Activated T-helper 1 cell treated with anti-CD3 and anti-CD28 coated beads, Interleukin-2, amount 50 U/mL, for 16 hours (primary cell): ENCODE measurements at places on chromosomes 16 and 17.

DNA sequence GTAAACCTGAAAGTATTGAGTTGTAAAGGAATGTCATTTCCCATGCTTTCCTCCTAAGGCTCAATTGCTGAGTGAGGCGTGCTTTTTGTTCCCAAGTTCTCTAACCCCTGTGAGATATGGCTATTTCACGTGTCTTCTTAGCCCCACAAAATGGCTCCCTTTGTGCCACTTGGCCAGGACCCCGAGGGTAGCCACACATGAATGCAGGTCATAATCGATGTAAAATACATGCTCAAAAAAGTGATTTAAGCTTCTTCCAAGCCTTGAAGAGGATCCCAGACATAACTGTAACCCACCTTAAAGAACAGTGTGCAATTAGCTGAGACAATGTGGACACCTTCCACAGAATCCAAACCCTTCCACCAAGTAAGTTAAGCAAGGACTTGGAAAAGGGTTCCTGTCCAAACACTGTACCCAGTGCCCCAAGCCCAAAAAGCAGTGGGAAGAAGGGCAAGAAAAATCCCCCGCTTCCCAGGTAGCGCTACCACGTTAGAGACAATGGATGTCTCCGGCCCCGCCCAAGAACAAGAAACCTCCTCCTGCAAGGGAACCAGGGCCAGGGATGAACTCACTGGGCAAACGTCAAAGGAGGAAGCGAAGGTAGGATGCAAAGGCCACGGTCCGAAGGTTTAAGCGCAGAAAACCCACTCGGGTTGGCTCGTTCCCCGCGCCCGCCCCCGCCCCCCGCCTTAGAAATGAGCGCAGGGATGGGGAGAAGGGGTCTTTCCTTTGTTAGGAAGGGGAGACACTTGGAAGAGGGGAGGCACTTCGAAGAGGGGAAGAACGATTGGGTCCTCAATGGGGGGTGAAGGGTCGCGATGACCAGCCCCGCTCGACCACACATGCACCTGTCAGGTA lies 1.2 kb downstream of the JPT1 start:
- no peak for DNase-seq

- no peak for DNase-seq
Measured at GRCh38 chr17:17108451-17109049, 66.3 kb downstream of the MPRIP start.

DNA sequence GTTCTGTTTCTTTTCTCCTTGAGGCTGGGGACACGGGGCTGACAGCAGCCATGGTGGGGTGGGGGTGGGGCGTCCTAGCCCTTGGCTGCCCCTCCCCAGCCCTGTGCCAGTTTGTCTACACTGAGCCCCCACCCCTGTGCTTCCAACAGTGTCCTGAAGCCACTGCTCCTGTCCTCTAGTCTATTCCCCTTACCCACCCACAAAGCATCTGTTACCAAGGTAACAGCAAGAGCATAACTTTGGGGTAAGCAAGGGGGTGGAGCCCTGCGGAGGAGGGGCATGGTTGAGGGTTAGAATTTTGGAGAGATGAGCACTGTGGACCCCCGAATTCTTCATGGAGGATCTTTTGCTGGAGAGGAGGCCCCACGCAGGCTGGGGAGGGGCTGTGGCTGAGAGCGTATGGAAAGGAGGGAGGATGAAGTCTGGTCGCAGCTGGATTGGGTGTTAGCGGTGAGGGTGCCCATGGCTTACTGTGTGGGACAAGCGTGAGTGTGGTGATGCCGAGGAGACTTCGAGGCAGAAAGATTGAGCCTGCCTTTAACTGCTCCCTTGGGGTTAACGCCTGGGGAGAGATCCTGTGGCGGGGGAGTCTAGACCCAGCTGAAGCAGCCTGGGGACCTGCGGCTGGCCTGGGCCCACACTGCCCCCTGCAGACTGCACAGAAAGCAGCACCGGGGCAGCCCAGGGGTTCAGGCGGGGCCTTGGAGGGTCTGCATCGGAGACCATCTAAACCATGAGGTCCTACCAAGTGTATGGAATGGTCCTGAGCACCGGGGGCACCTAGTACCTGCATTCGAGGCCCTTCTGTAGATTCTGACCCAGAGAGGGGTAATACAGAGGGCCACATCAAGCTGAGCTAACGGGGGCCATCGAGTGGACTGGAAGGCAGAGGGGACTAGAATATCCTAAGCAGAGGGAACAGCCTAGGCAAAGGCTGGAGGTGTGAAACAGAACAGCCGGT lies 6.1 kb upstream of the STAC2 start:
- DNase-seq = peak; percentile 27

GRCh38 chr16:3725276-3725675 lies 8.0 kb upstream of the TRAP1 start:
- DNase-seq = no peak

GRCh38 chr16:35748621-35749252 lies 2289.3 kb downstream of the TP53TG3F start:
- DNase-seq = no peak

DNA sequence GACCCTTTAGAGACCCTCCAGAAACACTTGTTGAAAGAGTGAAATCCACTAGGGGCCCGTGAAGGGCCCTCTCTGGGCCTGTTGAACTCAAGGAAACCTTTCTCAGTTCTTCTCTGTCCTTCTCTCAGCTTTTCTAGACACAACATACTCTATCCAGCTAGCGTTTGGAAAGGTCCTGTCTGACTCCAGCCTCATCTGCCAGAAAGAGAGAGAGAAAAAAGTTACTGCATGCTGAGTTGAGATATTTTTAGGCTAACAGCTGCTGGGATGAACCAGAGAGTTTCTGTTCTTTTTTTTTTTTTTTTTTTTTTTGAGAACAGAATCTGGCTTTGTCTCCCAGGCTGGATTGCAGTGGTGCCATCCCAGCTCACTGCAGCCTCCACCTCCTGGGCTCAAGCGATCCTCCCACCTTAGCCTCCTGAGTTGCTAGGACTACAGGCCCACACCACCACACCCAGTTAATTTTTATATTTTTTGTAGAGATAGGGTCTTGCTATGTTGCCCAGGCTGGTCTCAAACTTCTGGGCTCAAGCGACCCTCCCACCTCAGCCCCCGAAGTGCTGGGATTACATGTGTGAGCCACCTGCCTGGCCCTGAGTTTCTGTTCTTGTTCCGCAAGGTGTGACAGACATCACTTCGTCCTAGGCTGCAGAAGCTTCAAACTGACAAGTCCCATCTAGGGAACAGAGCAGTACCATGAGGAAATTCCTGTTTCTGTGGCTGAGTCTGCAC lies 14.9 kb upstream of the TEX2 start:
- DNase-seq = no peak

GRCh38 chr17:35239823-35240222 lies 3.0 kb upstream of the SLFN5 start:
- no peak for DNase-seq

- no peak for DNase-seq
Measured at GRCh38 chr16:61042737-61043136, 993.5 kb downstream of the CDH8 start.

DNA sequence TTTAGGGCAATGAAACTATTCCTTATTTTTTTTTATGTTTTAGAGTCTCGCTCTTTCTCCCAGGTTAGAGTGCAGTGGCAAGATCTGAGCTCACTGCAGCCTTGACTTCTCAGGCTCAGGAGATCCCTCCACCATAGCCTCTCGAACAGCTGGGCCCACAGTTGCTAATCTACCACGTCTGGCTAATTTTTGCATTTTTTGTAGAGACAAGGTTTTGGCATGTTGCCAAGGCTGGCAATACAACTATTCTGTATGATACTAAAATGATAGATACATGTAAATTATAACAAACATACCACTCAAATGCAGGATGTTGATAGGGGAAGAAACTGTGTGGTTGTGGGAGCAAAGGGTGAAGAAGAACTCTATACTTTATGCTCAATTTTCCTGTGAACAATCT lies 401.3 kb downstream of the ZFHX3 start:
- no peak for DNase-seq

DNA sequence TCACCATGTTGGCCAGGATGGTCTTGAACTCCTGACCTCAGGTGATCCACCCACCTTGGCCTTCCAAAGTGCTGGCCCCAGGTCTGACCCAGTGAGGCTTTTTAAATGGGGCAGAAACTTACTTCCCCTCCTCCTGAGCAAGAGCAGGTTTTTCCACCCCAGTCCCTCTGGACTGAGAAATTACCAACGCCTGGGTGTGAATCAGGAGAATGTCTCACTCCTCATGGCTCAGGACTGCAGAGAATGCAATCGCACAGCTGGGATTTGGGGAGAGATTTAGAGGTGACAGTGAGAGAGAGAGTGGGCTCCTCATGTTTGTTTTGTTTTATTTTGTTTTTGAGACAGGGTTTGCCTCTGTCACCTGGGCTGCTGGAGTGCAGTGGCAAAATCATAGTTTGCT lies 203.6 kb downstream of the RAB11FIP4 start:
- DNase-seq = no peak

DNA sequence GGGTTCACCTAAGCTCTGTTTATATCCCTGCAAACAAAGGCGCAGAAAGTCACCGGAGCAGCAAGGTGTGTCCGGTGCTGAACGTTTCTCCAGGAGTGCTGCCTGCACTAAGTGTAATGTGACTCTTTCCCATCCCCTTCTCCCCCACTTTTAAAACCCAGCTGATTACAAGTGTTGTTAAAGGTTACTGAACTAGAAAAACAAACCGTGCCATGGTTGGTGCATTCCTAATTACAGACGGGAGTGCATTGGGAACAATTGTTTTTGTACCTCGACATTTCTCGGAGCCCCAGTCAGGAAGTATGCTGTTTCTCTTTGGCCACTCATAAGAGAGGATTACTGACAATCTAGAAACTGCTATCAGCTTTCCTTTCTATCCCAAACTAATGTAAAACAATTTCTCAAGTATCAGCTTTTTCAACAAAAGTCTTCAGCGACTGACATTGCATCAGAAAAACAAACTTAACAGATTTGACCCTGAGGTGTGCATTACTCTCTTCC lies 441.0 kb upstream of the SALL1 start:
- DNase-seq = no peak

DNA sequence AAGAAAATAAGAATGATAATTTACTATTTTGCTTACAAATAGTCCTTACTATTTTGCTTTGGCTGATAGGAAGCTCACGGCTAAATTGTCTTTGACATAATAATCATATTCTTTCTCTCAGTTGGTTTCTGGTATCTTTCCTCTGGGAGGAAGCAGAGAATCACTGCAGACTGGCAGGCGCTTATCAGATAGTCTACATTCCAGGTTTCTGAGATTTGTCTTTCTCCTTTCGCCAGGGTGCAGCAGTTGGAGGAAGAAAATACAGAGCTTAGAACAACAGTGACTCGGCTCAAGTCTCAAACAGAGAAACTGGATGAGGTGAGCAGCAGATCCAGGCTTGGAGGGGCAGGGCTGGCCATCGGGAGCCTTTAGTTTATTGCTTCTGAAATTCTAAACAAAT lies 136.1 kb downstream of the RAB11FIP4 start:
- no peak for DNase-seq

DNA sequence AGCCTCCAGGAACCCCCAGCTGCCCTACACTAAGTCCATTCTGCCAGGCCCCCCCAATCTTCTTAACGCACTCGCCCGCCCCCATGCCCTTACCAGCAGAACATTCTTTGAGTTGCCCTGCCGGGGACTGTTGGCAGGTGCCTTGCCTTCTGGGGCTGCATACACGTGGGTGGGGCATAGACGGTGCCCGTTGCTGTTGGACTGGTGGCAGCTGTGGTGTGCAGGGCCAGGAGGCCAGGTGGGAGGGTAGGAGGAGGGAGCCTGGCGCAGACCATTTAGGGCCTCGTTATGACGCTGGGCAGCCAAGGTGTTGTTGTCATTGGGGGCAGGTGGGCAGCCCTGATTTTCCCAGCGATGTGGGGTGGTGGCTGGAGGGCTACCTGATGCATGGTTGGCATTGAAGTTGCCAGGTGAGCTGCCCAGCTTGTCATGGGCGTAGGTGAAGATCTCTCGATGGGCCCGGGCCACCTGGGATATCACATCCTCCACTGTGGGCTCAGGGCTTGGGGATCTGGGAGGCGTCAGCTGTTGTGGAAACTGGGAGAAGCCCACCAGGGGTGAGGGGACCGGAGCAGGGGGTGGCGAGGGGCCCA lies 4.9 kb downstream of the NR1D1 start:
- no peak for DNase-seq

DNA sequence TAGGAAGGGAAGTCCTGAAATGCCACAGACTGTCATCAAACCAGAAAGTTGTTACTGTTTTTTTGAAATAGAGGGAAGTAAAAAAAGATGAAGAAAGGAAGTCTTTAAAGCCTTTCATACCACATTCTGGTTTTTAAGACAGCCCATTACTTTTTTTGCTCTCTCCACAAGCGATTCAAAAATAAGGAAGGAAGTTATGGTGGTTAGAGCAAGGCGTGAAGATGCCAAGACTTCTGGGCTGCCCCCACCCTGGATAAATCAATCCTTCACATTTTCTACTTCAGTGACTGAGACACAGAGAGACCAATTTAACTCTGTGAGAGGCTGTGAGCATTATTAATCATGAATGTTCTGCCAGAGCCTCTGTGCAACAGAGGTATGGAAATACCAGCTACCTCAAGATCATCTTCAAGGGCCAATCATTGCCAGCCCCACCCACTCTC lies 82.3 kb upstream of the BCAR1 start:
- DNase-seq = no peak

- DNase-seq = no peak
Measured at GRCh38 chr17:57866319-57866718, 16.5 kb upstream of the MRPS23 start.

DNA sequence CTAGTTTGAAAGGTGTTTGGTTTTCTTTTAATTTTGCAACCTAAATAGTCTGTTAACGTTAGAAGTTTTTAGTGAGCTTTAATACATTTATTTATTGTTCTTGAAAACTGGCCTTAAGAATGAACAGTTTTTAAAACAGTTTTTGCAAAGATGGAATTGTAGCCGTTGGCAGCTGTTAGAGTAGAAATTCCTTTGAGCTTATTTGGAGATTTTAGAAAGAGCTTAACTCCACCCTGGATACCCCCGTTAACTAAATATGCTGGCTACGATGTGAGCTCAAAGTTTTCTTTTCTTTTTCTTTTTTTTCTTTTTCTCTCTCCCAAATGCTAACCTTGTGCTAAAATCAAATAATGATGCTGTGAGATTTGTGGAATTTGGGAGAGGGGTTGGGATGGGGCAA lies 75.2 kb downstream of the COX10 start:
- DNase-seq = no peak

DNA sequence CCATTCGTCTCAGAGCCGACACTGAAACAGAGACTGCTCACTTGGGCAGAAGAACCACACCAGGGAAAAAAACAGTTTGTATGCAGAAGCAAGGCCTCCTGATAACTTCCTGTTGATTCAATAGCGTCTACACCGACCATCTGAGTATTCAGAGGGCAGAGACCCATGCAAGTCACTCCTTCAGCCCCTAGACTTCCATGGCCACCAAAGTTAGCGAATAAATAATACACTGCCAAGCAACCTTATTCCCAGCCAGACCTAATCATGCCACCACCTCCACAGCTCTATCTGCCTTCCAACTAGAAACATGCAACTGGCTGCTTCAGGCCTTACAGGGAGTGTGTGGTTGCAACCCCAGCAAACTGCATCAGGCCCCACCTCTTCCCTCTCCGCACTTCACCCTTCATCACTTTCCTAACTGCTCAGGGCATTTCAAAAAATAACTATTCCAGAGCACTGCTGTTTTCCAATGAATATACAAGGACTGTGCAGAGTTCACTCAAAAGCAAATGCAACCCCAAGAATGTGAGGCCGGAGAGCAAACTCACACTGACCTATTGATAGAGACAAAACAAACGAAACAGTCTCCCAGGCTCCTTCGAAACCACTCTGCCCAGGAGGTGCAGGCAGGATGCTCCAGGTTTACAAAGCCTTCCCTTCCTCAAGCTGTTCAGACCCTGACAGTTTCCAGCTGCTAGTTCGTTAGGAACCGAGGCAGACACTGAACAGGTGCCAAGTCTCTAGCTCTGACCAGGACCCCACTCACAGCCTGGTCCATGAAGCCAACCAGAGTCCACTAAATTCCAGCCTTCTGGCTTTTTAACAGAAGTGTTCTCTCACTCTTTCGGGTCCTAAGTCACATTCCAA lies 3.6 kb downstream of the USP7 start:
- DNase-seq = no peak
